ENCODE measurements at places on chromosomes 13 and 19.

DNA sequence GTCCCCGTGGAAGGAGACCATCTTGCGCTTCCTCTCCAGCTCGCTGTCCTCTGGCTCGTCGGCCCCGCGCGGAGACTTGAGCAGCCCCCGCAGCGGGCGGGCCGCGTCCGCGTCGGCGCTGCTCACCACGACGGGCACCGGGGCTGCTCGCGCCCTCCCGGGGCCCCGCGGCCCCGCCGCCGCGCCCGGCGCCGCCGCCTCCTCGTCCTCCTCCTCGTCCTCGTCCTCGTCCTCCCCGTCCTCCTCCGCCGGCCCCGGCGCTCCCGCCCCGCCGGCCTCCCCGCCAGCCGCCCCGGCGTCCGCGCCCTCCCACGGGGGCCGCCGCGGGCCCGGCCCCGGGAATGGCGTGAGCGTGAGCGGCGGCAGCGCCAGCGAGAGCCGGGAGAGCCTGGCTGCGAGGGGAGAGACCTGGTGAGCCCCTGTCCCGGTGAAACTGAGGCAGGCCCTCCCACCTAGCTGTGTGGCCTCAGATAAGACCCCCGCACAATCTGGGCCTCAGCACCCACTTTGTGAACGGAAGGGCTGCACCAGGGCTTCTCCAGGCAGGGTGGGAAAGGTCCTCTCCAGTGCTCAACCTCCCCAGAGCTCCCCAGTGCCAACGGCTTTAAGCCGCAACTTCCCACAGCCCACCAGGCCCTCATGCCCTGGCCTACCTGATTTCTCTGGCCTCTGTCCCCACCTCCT is 17.8 kb downstream of the LMTK3 start:
- no peak for DNase-seq

DNA sequence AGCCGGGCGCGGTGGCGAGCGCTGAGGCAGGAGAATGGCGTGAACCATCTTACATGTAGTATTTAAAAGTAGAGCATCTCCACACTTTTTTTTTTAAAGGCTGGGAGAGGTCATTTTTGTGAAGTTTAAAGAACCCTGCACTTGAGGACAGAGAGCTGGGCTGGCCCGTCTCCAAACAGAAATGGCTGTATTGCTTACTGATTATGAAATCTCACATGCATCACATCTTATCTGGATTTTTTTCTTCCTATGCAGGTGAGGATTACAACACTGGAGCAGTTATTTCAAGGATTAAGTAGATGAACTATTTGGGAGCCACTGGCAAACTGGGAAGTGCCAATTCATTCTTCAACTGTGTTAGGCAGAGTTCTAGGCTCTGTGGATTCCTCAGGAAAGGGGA is 59.5 kb downstream of the TEX26 start:
- DNase-seq: no peak

DNA sequence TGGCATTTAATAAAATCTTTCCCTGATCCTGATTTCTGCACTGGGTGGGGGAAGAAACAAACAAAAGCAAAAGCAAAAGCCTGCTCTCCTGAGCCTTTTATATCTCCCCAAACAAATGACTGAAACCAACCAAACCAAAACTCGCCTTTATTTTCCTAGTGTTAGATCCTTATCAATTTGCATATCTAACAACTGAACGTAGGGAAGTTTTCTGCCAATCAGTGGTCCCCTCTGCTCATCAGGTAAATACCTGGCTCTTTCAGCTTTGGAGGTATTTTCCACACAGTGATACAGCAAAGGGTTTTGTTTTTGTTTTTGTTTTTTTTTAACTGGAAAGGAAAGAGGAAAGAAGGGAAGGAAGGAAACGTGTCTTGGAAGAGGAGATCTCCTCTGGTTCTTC is 3.3 kb downstream of the AMER2 start:
- DNase-seq: no peak

DNA sequence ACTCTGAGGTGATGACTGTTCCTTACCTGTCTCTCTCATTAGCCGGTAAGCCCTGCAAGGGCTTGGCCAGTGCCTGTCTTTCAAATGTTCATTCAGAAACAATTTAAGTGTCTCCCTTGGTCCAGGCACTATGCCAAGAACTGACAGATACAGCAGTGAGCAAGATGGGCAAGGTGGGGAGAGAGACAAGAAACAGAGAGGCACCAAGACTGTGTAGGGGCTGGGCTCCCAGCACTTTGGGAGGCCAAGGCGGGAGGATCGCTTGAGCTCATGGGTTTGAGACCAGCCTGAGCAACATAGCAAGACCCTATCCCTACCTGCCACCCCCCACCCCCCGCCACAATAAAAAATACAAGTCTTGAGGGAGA is 1.3 kb upstream of the CCNE1 start:
- peak; percentile 63 for DNase-seq

- no peak for DNase-seq
Measured at GRCh38 chr13:66489586-66489985, 740.5 kb downstream of the PCDH9 start.

GRCh38 chr19:12946092-12946721 is 545 bp downstream of the RAD23A start:
- peak; percentile 87 for DNase-seq

DNA sequence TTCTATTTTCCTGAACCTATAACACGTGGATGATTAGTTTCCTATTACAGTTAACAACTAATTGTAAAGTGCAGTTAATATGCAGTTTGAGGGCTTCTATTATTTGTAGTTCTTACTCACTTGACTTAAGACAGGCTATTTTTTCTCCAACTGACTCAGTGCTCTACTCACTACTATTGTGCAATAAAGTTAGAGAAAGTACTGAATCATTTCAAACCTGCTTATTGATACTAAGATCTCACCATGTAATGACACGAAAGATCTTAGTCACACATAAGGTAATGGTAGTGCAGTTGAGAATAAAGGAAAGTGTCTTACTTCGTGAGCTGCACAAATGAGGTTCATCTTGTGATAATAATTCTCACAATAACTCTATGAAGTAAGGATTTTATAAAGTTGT is 22.8 kb upstream of the ITM2B start:
- no peak for DNase-seq

DNA sequence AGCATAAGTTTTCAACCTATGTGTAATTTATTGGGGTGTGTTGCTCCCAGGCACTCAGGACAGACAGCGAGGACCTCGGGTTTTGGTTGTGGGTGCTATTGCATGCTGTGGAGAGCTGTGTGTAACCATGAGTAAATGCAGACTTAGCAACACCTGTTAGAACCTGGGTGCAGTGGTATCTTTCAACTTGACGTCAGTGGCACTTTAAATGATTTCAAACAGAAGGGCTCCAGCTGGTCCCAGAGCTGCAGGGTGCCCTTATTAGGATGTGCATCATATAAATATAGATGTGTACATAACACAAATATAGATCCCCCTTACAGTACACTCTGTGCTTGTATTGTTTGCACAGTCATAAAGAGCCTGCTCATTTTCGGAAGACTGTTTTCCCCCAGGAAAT is 228.3 kb upstream of the IRS2 start:
- no peak for DNase-seq

DNA sequence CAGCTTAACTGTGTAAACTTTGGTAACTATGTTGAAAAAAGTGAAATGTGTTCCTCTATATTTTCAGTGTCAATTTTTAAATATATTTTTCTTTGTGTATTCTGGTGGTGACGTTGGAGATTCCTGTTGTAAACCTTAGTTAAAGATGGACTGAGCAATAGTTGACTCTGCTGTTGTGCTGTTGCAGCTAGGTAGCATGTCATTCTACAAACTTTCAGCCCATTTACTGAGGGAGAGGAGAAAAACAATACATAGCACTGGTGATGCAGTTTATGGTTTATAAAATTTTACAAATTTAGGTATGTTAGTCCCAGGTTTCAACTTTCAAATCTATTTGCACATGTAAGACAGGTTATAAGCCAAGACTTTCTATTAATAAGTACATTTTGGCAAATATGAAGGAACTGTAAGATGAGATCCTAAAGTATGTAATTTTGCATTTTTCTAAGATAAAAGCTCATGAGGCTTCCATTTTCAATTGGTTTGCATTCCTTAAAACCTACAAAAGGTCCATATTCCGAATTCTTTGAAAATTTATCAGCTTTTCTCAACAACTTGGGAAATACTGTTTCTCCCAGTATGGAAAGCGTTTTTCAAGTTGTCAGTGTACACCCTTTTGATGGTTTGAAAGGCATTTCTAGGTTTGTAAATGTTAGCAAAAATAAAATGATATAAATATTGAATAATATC is 1.5 kb downstream of the NDFIP2 start:
- no peak for DNase-seq

GRCh38 chr13:111559612-111560403 is 239.4 kb downstream of the TEX29 start:
- DNase-seq: no peak

GRCh38 chr13:52850072-52850395 is 1.6 kb upstream of the PCDH8 start:
- DNase-seq: no peak

DNA sequence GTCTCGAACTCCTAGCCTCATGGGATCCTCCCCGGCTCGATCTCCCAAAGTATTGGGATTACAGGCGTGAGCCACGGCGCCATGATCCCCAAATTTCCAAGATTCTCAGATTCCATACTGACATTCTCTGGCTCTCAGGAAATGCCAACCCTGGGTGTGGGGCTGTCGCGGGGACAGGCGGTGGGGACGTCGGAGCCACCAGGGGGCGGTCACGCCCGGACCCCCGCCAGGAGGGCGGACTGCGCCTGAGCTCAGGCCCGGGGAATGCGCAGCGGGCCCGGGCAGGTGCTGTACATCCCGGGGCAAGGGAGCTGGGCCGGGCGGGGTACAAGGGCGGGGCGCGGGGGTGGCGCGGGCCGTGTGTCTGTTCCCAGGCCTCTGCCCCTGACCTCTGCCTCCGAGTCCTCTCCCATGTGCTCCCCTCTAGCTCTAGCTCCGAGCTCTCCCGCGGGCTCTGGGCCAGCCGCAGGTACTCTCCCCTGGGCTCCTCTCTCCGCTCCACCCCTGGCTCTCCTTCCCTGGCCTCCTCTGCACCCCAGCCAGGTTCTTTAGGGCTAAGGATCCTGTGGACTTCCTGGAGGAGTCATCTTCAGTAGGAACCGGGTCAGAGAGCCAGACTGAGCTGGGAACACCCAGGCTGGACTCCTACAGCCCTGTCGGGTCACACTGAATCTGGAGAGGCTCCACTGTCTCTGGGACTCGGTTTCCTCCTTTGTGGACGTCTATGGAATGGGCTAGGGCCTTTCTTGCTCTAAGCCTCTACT is 2.4 kb downstream of the PPP1R13L start:
- DNase-seq: peak; percentile 74

- no peak for DNase-seq
Measured at GRCh38 chr19:17357078-17357666, 19.8 kb downstream of the GTPBP3 start.

GRCh38 chr13:91493442-91493841 is 95.0 kb downstream of the GPC5 start:
- no peak for DNase-seq

GRCh38 chr13:66803808-66804456 is 426.2 kb downstream of the PCDH9 start:
- no peak for DNase-seq

- DNase-seq: peak; percentile 79
Measured at GRCh38 chr13:46831588-46832194, 34.7 kb upstream of the ESD start.

DNA sequence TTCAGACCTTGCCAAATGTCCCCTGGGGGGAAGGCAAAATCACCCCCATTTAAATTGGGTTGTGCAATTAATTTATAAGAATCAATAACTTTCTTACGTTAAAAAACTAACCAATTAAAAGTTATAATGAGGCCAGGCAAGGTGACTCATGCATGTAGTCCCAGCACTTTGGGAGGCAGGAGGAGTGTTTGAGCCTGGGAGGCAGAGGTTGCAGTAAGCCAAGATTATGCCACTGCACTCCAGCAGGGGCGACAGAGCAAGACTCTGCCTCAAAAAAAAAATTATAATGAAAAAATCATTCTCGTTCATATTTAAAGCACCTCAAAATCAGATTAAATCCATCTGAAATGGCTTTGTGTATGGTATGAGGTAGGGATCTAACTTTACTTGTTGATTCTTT is 18.4 kb upstream of the SIGLEC14 start:
- DNase-seq: no peak

DNA sequence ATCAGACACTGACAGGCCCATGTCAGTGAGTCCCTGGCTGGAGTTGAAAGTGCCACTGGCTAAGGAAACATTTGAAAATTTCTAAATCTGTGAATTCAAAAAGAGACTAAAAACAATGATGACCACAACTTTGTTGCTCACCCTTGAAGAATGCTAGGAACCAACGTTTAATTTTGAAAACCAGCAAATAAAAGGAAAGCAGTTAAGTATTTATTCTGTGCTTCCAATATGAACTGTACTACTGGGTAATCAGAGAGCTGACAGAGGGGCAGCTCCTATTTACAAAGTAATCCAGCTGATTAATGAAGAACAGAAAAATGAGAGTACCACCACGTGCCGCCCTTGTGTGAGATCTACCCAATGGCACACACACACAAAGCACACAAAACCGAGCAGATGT is 44.7 kb upstream of the LATS2 start:
- no peak for DNase-seq

DNA sequence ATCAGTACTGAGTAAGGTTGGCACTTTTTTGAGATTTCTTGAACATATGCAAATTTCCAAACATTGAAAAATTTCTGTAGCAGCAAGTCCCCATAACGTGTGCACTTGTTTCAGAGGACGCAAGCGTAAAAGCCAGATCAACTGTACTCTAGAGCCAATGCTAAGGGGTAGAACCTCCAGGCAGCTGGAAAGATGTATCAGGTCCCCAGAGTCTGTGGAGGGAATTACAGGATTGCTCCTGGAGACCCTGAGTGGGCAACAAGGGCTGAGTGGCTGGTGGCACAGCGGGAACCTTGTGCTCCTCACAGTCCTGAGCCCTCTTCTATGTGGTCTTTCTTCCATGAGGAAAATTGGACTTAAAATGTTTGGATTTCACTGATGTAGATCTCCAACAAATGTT is 53.9 kb upstream of the AMER2 start:
- DNase-seq: no peak
